Cardiac ventricle fibroblast (primary cell): ENCODE measurements at places on chromosomes 4 and X. TPM values are rescaled to one million over a fixed set of nuclear protein-coding genes. Genes with fewer than 3 reads are reported as not detected.

The CEP135 gene
- total RNA-seq: 1.3 and 1.6 TPM in 2 replicates

The EGF gene
- total RNA-seq: not detected in 2 replicates

The GCNA gene
- 0.69 and 5.6 TPM in 2 replicates for total RNA-seq

The FGFR3 gene
- 0.19 and 0.24 TPM in 2 replicates for total RNA-seq

The GAB3 gene
- total RNA-seq: 2.9 and 3.4 TPM in 2 replicates

The LPAR4 gene
- total RNA-seq: 0.62 TPM in 1 of 2 replicates, not detected in the other

The INTS6L gene
- 1.9 and 2.4 TPM in 2 replicates for total RNA-seq

The TMEM144 gene
- 6.4 and 9.0 TPM in 2 replicates for total RNA-seq

The PDCL2 gene
- total RNA-seq: not detected in 2 replicates

The CCSER1 gene
- not detected in 2 replicates for total RNA-seq

The USP17L17 gene
- total RNA-seq: not detected in 2 replicates

The HOPX gene
- total RNA-seq: 2.0 TPM in 1 of 2 replicates, not detected in the other

The TSPAN6 gene
- total RNA-seq: 21.9 and 24.9 TPM in 2 replicates

The PHOX2B gene
- total RNA-seq: not detected in 2 replicates

The TKTL2 gene
- not detected in 2 replicates for total RNA-seq

The TSPAN7 gene
- 0.49 TPM in 1 of 2 replicates, not detected in the other for total RNA-seq

The MAP3K15 gene
- not detected in 2 replicates for total RNA-seq

The FAM236B gene
- total RNA-seq: not detected in 2 replicates

The TEX13D gene
- total RNA-seq: not detected in 2 replicates

The CDS1 gene
- total RNA-seq: 0.24 and 0.56 TPM in 2 replicates

The SH3TC1 gene
- 5.3 and 9.5 TPM in 2 replicates for total RNA-seq
